ENCODE measurements at places on chromosomes 2 and 18.

DNA sequence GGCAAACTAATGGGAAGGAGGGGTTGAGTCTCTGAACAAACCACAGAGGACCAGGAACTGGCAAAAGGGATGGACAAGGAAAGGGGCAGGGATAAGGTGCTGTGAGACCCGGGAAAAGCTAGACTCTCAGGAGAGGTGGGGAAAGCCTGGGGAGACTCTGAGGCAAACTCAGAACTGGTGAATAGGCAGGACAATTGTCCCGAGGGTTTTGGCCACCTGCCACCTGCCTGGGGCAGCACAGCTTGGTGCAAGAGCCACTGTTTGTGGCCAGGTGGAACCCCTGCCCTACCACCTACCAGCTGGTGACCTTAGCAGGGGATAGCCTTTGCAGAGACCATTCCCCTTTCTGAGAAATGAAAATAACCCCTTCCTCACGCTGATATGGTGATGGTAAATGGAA is 129.4 kb upstream of the ASB18 start:
- DNase-seq: no peak

DNA sequence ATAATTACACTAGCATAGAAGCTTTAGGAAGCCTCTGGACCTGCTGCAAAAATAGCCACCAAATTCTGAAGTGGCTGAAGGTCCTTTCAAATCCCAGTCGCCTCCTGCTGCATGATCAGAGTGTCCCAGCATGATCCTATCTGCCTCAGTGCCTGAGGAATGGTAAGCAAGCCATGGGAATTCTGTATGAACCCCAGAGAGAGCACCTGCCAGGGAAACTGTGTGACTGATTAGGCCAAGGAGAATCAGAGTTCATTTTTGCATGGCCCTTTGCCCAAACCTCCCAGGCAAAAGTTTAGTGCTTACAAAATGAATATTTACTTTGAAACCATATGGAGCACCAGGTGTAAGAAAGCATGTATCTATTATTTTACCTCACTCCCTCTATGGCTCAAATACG is 221.4 kb downstream of the ARL4C start:
- DNase-seq: no peak

GRCh38 chr2:26764078-26764887 is at the start of gene SLC35F6:
SLC35F6 (plus strand) TSS chr2:26764284; CDS start chr2:26764350, 66 bp downstream.
- DNase-seq: peak; percentile 77

GRCh38 chr2:215728504-215729065 is 284.8 kb downstream of the MREG start:
- peak; percentile 100 for DNase-seq

GRCh38 chr2:207327513-207327912 is 161.8 kb upstream of the KLF7 start:
- DNase-seq: no peak

GRCh38 chr18:62999392-62999791 is 284.1 kb downstream of the PHLPP1 start:
- DNase-seq: peak; percentile 50

GRCh38 chr2:239461291-239462190 is 60.7 kb upstream of the HDAC4 start:
- no peak for DNase-seq

- no peak for DNase-seq
Measured at GRCh38 chr2:159116922-159117321, 148.5 kb downstream of the TANC1 start.

DNA sequence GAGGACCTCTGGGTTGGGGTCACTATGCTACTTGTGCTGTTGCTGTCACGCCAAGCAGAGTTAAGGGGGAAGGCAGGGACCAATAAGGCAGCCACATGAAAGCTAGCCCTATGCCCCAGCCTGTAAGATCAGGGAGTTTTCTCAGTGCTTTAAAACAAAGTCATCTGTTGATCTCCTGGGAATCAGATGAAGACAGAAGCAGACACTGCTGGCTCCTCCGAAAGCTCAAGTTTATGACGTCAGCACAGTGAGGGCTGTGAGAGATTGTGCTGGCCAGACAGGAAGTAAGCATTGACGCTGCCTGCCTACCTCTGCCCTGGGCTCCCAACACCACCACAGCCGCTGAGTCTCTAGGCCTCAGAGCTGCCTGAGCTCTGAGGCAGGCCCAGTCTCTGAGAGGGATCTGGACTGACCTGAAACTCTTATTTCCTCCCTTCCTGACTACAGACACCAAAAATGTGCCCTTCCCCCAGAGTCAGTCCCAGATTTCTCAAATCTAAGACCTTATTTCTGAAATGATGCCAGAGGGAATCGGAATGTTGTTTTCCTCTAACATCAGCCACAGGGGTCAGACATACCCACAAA is 118.1 kb upstream of the EPAS1 start:
- peak; percentile 99 for DNase-seq

DNA sequence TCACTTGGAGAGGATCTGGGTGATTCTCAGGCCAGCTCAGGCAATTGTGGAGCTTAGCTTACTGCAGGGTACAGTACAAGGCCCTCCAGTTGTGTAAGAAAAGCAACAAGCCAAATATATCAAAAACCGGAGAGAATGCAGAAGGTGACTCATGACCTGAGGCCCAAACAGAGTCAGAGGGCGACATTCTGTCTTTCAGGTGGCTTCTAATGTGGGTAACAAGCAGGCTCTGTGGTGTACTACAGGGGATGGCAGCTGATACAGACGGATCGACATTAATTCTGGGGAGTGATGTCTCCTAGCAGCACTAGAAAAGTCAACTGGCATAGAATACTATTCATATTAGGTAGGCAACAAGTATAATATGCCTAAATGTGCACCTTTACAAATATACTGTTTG is 219.5 kb upstream of the SOX11 start:
- no peak for DNase-seq

GRCh38 chr18:48263914-48264902 is 145.0 kb downstream of the ZBTB7C start:
- DNase-seq: no peak

DNA sequence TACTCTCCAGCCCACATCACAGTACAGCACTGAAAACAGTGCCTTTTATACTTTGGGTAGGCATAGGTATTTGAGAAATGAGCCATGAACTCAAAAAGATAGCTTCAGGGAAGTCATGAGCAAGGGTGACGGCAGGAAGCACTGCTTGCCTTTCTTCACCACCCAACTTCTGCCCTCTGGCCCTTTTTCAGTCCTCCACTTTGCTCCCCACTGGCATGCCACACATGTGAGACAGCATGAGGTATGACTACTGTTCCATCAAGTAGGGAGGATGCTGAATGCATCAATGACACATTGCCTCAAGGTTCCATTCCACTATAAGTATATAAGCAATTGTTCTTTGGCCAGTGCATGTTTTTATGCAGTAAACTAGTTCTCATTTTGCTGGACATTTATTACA is 373.0 kb downstream of the NRXN1 start:
- DNase-seq: no peak

GRCh38 chr2:158619496-158619895 is 162.7 kb downstream of the PKP4 start:
- peak; percentile 70 for DNase-seq

DNA sequence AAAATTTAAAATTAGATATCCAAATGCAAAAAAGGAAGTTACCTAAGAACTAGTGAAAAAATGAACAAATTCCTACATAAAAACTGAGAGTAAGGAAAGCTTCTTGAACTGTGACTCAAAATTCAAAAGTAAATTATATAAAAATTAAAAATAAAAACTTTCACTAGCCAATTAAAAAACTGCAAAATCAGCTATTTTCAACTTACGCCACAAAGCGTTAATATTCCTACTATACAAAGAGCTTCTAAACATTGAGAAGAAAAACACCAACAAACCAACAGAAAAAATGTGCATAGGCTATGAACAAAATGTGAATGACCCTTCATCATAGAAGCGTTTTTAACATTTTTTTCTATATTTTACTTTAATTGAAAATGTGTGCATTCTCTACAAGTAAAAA is 445.7 kb downstream of the CDH2 start:
- DNase-seq: no peak

DNA sequence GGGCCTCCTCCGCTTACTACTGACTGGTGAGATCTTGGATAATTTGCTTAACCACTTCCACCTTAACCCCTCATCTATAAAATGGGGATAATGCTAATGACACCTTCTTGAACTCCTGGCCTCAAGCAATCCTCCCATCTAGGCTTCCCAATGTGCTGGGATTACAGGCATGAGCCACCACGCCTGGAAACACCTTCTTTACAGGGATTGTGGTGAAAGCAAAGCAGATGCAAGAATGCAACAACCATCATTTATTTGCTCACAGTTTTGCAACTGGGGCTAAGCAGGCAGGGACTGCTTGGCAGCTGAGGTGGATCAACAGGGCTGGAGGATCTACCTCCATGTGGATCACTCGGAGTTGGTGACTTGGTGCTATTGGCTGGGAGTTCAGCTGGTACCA is 76.2 kb upstream of the ZNF532 start:
- DNase-seq: peak; percentile 33

DNA sequence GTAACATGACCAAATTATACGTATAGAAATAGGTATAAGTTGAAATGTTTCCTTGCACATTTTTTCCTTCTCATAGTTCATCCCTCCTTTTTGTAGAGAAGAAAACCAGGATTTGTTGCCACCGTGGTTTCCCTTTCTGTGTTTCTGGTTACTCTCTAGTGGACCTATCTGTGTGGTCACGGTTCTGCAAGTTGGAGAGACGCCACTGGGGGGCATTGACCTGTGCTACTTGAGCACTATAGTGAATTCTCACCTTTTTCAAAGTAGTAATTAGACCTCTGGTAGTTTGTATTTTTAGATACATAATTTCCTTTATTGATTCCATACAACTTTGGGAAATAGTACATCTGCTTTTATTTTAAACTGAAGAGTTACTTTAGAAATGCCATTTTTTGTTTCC is 444.8 kb downstream of the PTPRM start:
- no peak for DNase-seq

DNA sequence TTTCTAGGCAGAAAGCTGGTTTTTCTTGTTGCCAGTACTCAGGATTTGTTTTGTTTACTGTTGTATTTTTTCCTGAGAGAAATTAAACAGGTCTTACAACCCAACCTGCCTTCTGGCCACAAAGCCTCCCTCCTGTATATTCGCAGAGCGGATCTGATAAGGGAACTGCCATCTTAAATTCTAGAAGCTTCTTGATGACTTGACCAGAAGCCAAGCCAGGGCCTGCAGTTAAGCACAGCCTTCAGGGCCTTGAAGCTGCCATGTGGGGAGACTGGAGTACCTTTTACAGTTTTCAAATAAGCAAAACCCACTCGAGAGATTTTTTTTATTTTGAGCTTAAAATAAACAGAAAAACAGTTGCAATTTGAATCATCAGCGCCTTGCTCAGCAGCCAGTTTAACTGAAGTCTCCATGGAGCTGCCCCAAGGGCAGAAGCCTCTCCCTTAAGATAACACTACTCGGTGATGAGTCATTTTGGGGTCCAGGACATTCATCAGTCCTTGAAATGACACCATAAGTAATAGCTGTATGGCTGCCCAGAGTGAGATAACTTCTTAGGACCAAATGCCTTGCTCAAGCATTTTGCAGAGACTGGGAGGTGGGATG is 51.5 kb upstream of the PHLPP1 start:
- peak; percentile 50 for DNase-seq

- DNase-seq: peak; percentile 53
Measured at GRCh38 chr2:17104454-17104853, 413.8 kb downstream of the RAD51AP2 start.

GRCh38 chr2:152089238-152089637 is 9.6 kb downstream of the CACNB4 start:
- DNase-seq: no peak

DNA sequence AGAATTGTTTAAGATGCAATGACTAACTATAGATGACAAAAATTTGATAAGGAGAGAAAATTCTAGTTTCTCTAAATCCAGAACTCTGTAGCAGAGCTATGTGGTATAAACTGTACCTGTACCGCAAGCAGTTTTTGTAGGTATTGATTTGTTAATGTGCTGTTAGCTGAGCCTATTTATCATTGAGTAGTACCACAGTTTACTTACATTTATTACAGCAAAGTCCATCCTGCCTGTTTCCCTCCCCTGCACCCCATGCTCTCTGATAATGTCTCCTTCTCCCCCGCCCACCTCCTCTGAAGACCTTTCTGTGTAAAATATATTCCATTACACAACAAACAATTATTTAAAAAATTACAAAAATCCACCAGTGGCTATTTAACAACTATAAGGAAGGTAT is 170.6 kb downstream of the RNF152 start:
- no peak for DNase-seq

- peak; percentile 68 for DNase-seq
Measured at GRCh38 chr18:58671632-58672564, 633 bp downstream of the MALT1 start.

DNA sequence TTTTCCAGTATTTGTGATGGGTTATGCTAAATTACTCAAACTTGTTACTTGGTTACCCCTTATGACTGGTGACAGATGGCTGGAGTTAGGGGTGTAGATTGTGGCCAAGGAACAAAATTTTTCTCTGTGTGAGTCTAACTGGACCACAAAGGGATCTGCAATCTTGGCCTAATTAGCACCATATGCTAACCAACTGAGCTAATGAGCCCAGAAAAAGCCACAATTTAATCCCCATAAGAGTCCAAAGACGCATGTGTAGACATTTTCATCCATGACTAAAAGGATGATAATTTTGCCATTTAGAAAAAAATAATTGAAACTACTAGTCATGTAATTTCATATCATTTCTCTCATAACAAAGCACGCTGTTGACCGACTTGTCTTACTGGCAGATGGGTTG is 151.2 kb downstream of the ABCA12 start:
- DNase-seq: no peak

DNA sequence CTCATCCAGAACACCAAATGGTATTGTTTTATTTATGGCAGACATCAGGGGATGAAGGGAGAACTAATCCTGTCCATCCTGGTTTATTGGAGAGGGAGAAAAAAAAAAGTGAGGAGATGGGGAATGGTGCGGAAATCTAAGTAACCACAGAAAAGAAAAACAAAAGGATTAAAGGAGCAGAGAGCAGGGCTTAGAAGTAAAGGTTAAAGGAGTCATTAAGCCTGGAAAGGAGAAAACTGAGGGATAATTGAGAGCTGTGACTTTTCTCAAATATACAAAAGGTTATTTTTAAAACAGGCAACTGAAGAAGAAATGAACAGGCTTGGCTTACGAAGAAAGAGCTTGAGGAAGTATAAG is 127.2 kb upstream of the PPP1CB start:
- no peak for DNase-seq

DNA sequence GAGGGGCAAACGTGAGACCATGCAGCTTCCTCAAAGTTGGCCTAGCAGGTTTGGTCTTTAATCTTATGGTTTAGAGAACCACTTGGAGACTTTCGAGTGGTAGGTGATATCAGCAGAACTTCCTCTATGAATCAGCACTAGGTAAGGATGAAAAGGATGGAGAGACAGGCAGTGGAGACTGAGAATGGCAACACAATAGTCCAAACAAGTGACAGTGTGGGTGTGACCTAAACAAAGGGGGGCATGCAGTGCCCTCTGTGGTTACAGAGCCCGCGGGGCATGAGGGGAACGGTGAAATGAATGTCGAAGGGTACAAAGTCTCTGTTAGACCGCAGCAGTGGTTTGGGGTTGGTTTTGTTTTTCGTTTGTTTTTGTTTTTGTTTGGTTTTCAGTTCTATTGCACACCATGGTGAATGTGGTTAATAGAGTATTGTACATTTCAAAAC is 143.9 kb downstream of the L3MBTL4 start:
- DNase-seq: no peak
